PC-9 (cell line): ENCODE measurements at places on chromosomes 3 and 15. TPM values are rescaled to one million over a fixed set of nuclear protein-coding genes. Genes with fewer than 3 reads are reported as not detected.

DNA sequence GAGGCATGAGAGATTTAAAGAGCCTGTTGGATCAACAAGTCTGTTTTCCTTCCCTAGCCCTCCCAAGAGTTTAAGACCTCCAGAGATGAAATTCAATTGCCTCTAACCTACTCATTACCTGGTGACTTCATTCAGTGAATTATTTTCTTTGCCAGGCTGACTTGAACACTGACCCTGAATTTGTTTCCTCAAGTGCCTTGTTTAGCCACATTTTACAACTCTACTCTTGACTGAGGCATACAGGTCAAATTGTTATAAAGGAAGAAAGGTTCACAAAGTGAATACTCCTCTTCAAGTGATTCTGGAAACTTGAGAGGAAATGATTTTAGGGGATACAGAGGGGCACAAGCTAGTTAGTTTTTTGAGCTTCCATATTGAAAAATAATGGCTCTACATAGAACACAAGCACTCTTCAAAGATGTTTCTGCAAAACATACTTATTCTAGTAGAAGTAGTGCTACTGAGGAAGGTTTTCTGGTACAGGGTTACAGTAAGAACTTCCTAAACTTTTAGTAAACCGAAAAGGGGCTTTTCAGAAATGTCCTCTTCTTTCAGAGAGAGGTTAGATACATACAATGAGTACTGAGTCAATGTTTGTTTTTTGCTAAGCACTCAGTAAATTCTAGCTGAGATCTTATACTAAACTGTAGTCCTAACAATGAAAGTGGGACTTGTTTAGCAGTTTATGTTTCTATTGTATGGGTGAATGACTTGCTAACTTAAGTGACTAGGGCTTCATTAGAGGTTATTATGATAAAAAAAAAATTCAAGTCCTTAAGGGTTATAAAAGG is 137.4 kb upstream of the SATB1 start:
- H3K4me1 ChIP-seq, result 0 out of 2 replicates have a peak, but pooled peaks cover 6% of the 10 kb centered on the region
- H3K4me3 ChIP-seq, result no peak overlapping the region
- H3K36me3 ChIP-seq, result no peaks in the 10 kb centered on the region
- DNase-seq, result no peak
- H3K27ac ChIP-seq, result no peak overlapping the region
- H3K27me3 ChIP-seq, result no peaks in the 10 kb centered on the region

GRCh38 chr15:42210696-42211095 is 2.6 kb upstream of the VPS39 start:
- no peaks in the 10 kb centered on the region for H3K27me3 ChIP-seq
- no peak overlapping the region for H3K27ac ChIP-seq
- no peak overlapping the region for H3K4me3 ChIP-seq
- 0 out of 2 replicates have a peak, but pooled peaks cover 4% of the 10 kb centered on the region for H3K36me3 ChIP-seq
- H3K4me1 ChIP-seq, result peaks cover 9% of the 10 kb centered on the region; the same call in 1 of the 2 replicates

- H3K27me3 ChIP-seq, result no peaks in the 10 kb centered on the region
- H3K4me1 ChIP-seq, result peaks cover 18% of the 10 kb centered on the region
- no peak overlapping the region for H3K4me3 ChIP-seq
- H3K36me3 ChIP-seq, result no peaks in the 10 kb centered on the region
- H3K27ac ChIP-seq, result no peak overlapping the region
Measured at GRCh38 chr15:78108300-78109084, 16.1 kb downstream of the SH2D7 start.

DNA sequence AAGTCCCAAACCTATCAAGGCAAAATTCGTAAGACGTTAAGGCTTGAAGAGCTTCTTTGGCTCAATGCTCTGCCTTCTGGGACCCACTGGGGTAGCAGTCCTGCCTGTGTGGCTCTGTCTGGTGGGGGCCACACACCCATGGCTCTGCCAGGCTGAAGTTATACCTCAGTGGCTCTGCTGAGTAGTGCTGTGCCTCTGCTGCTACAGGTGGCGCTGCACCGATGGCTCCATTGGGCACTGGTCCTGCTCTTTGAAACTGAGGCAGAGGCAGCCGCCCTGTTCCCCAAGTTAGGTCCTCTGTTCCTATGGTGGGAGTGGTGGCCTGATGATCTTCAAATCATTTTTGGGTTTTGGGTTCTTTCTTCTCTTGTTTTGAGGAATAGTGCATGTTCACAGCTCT is 68.0 kb upstream of the AP4E1 start:
- DNase-seq, result no peak
- no peaks in the 10 kb centered on the region for H3K36me3 ChIP-seq
- H3K4me3 ChIP-seq, result no peak overlapping the region
- H3K27ac ChIP-seq, result no peak overlapping the region

DNA sequence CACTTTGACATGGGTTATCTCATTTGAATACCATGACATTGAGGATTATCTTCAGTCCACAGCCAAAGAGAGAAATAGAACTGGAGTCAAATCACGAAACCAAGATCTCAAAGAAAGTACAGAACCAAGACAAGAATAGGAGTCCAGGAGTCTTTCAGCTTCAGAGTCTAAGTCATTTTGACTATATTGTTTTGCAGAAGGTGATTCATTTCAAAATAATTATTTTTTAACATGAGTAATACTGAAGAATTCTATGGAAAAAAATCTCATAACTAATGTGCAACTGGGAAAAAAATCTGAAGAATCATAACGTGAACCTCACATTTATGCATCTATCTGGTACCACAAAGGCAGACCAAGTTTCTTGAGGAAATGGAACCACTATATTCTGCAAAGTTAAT is 60.3 kb downstream of the UBE3A start:
- no peak overlapping the region for H3K27ac ChIP-seq
- peaks cover 8% of the 10 kb centered on the region; the same call in 1 of the 2 replicates for H3K36me3 ChIP-seq
- no peaks in the 10 kb centered on the region for H3K27me3 ChIP-seq
- no peaks in the 10 kb centered on the region for H3K4me1 ChIP-seq

DNA sequence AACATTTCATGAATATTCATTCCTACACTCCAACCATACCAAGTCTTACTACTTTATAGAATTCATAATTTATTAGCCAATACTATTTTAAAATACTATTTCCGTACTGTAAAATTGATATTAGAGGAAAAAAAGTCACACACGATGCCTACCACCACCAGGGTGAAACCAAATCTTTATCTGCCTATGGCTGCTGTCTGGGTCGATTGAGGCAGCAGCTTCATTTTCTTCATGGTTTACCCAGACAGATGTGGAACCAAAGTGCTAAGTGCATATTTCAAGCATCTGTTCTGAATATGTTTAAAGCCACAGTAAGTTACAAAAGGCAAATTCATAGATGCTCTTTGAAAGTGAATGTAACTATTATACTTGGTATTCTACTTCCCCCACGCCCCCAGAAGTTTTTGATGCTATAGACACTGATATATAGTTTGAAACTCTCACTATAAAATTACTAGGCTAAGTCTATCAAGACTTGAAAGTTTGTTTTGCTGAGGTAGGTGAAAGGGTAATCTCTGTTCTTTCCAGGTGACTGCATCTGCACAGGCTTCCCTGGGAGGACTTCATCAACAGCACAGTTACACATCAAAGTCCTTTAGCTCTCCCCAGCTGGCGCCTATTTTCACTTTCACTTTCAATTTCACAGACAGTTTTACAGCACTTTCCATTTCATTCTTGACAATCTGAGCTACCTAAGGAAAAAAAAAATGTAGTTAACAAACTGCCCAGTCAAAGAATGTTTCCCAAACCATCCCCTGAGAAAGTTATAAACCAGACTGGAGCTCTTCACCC is 113.9 kb downstream of the POLQ start:
- no peaks in the 10 kb centered on the region for H3K4me1 ChIP-seq
- peaks cover 10% of the 10 kb centered on the region for H3K36me3 ChIP-seq
- no peaks in the 10 kb centered on the region for H3K27me3 ChIP-seq
- no peak overlapping the region for H3K4me3 ChIP-seq

GRCh38 chr3:110995461-110996231 is 76.0 kb upstream of the NECTIN3 start:
- no peak overlapping the region for H3K27ac ChIP-seq
- H3K27me3 ChIP-seq, result no peaks in the 10 kb centered on the region

DNA sequence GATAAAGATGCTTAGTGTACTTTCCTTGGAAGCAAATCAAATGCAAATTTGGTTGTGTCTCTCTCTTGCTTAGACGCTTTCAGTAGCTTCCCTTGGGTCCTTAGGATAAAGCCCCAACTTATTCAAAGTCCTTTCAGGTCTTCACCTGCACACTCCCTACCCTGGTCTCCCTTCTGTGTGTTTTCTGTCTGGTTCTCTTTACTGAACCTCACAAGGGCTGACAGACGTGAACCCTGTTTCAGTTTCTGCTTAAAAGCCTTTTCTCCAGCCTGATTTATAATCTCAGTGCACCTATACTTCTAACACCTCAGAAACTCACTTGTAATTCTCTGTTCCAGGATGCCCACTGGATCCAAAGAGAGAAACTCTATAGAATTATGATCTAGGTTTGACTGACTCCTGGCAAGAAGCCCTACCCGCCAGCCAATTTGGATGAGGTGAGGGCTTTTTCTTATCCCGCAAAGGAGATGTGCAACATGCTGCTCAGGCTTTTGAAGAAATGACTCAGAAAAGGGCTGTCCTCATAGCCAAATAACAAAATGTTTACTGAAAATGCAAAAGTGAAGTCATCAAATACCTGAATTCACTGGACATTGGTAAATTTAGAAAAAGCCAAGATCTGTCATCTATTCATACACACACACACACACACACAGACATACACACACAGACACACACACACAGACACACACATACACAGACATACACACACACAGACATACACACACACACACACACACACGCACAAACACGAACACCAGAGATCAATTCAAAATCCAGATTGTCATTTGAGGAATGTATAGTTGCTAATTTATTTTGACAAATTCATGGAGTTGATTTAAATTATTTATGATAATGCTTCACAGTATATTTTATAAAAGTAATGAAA is 102.4 kb upstream of the EOMES start:
- no peak overlapping the region for H3K27ac ChIP-seq
- no peaks in the 10 kb centered on the region for H3K4me1 ChIP-seq
- no peaks in the 10 kb centered on the region for H3K27me3 ChIP-seq
- no peaks in the 10 kb centered on the region for H3K36me3 ChIP-seq

GRCh38 chr3:122797291-122797690 is 2.4 kb downstream of the SLC49A4 start:
- DNase-seq, result no peak
- H3K4me3 ChIP-seq, result no peak overlapping the region; the same call in 1 of the 2 replicates
- no peak overlapping the region for H3K27ac ChIP-seq

The IDH2 gene
- total RNA-seq, result 87.9 and 96.7 TPM in 2 replicates

The RHCG gene
- 0.26 and 0.60 TPM in 2 replicates for total RNA-seq

The CCDC54 gene
- not detected in 2 replicates for total RNA-seq

The ADAMTS7 gene
- 1.3 and 1.9 TPM in 2 replicates for total RNA-seq
